ENCODE measurements at places on chromosomes 4 and X.

GRCh38 chrX:28981952-28982351, 394.7 kb downstream of the IL1RAPL1 start:
- no peak for DNase-seq

DNA sequence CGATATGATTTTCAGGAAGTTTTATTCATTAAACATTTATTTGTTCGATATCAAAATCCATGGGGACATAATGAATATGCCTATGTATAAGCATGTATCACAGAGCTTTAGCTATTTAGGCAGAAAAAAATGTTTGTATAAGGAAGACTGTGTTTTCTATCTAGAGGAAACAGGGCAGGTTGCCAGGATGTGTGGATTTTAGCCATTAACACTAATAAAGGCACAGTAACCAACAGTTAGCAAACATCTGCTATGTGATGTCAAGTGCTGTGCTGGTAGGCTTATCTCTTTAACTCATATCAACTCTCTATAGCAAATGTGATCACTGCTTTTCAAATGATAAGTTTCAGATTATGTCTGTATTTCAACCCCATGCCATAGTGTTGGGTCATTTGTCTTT, 708.9 kb upstream of the HS3ST1 start:
- DNase-seq = no peak

DNA sequence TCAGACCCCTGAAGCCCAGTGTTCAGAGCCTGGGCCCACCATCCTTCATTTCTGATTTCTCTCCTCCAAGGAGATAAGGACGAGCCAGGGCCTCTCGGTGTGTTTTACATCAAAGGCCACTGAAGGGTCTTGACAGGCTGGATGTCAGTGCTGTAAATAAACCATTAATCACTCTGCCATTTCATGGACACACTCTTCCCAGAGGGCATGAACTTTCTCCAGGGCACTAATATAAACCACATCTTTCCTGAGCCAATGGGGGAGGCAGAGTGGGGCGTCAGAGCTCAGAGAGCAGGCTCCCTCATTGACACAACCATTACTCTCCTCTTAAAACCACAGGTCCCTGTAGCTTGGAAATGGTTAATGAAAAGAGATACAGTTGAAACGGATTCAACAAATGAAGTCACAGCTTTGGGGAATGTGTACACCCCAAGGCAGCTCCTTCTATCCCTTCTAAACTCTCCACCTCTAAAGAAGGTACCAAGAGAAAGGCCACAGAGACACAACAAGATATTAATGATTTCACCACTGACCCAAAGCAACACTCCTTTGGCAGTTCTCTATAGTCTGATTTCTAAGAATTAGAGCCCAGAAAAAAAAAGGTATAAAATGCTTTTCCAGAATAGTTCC, 200.6 kb downstream of the CHIC2 start:
- DNase-seq = no peak

- no peak for DNase-seq
Observed at GRCh38 chr4:37438564-37439279, 194.2 kb downstream of the NWD2 start.

GRCh38 chrX:129934952-129935351, 29.0 kb downstream of the UTP14A start:
- DNase-seq = no peak

DNA sequence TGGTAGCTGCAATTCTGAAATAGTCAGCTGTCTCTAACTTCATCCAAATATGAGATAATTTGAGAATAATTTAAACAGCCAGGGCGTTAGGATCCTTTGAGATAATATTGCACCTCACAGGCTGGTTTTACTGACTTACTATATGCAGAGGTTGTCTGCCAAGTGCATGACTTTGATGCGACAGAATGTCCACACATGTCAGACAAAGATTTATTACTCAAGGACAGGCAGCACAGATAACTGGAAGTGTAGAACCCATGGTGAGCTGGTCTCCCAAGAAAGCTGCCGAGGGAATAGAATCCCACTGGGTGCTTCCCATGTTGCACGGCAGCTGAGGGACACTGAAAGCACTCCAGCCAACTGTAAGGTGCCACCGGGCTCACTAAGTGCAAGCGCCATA, 166.2 kb upstream of the GALNTL6 start:
- no peak for DNase-seq

DNA sequence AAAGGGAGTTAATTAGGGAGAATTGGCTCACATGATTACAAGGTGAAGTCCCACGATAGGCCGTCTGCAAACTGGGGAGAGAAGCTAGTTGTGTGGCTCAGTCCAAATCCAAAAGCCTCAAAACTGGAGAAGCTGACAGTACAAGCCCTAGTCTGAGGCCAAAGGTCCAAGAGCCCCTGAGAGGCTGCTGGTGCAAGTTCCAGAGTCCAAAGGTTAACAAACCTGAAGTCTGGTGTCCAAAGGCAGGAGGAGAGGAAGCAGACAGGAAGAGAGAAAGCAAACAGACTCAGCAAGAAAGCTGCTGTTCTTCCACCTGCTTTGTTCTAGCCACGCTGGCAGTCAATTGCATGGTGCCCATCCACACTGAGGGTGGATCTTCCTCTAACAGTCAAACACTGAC, 29.0 kb upstream of the SPACA5B start:
- no peak for DNase-seq

DNA sequence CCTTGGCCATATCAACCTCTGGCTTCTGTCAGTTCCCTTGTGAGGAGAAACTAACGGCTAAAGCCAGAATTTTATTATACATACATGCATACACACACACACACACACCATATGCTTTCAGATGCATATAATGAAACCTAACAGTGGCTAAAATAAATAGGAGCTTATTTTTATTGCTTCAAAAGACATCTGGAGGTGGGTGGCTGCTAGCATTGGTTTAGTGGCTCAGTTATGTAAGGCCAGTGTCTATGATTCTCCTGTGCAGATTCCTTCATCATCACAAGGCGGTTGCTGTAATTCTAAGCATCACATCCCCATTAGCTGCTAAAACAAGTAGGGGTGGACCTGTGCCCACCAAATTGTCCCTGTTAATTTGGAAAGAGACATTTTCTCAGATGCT, 110.8 kb downstream of the MAPK10 start:
- no peak for DNase-seq

- no peak for DNase-seq
Observed at GRCh38 chr4:40918330-40918729, 168.6 kb downstream of the NSUN7 start.

GRCh38 chrX:142978130-142978684, 47.5 kb upstream of the SPANXN4 start:
- no peak for DNase-seq

GRCh38 chr4:6470502-6471306, 1.7 kb downstream of the PPP2R2C start:
- no peak for DNase-seq

DNA sequence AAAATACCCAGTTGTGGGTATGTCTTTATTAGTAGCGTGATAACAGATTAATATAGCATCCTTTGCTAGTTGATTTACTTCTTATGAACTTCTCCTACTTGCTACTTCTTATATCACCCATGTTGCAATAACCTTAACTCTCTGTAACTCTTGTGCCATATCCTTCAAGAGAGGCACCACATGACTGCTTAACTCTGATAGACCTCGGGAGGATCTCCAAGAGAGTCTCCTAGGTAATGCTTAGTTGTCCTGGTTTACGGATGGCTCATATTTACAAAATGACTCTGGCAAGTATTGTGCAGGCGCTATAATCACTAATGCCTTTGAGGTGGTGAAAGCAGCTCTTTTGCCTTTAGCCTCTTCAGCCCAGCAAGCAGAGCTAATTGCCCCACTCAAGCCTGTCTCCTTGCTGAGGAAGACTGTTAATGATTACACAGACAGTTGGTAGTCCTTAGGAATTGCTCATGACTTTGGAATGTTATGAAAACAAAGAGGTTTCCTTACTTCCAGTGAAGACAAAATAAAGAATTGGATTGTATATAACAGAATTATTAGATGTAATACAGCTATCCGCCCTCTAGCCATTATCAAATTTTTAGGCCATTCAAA, 1305.8 kb downstream of the PCDH7 start:
- no peak for DNase-seq

DNA sequence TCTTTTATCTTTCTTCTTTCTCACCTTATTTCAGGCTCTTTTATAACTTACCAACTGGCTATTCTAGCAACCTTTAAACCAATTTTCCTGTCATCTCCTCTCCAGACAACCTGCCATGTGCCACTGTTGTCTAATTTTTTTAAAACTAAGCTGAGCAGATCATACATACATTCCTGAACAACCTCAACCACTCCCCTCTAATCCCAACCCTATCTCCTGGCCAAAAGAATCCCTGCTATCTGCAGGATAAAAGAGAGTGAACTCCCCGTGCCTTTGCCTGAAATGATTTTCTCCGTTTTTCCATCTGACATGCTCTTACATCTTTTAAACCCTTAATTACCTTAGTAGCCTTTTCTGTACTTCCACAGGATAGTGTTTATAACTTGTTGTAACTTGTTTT, 35.5 kb downstream of the DCUN1D4 start:
- DNase-seq = no peak

DNA sequence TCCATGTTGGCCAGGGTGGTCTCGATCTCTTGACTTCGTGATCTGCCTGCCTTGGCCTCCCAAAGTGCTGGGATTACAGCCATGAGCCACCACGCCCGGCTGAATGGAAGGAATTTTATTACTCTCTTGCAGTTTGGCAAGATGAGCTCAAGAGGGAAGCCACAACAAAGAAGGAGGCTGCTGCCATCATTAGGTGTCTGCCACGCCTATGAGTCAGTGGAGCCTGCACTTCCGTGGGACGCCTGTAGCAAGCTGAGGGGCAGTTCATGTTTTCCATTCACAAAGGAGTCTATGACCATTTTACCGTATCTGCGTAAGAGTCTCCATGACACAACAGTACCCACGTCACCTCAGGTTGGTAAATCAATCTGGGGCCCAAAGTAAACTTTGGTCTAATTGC, 51.2 kb upstream of the CHRNA9 start:
- peak; percentile 85 for DNase-seq

DNA sequence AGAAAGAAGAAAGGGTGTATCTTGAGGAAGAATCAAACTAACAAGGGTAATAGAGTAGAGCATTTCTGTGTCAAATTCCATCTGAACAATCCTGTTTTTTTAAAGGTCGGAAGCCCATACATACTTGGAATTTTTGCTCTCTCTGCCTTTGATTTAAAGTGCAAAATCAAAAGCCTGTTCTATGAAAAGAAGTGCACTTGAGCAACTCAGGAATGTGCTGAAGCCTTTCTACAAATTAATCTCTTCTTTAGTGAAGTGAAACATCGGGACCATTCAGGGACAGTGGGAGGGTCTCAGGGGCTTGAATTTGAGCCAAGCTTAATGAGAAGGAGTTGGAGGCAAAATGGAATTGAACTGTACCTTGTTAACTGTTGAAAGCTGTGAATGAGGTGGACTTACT, 1008.5 kb upstream of the LCORL start:
- no peak for DNase-seq

DNA sequence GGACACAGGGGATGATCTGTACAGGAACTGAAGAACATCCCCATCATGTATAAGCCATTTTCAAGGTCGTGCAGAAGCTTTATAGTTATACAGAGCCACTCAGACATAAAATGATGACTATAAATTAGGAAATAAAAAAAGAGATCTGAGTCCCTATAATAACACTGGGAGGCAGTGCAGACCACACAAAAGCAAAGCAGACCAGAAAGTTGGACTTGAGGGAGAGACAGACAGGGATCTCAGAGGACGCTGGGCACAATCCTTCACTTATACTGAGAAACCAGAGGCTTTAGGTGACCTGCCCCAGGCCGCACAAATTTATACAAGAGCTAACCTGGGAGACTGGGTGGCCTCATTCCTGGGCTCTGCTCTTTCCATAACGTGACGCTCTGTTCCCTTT, 70.5 kb downstream of the HADH start:
- DNase-seq = no peak

GRCh38 chr4:99863-100262, 24.4 kb upstream of the ZNF718 start:
- DNase-seq = no peak

GRCh38 chrX:111567542-111568255, 56.3 kb downstream of the SERTM2 start:
- no peak for DNase-seq

DNA sequence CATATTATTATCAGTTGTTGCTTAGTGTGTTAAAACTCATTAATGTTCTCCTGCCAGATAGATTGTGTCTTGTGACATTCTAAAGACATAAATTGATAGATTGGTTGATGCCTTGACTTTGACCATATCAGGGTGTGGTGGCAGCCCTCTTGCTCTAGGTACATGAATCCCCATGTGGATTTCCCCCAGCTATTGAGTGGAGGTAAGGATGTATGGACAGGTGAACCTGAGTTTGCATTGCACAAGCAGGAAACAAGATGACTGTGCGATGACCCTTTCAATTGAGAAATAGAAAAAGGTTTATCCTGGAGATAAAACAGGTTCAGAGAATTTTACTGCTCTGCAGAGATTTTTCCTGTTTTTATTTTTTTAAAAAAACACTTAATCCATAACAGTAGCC, 619.2 kb downstream of the SPRY1 start:
- DNase-seq = no peak

DNA sequence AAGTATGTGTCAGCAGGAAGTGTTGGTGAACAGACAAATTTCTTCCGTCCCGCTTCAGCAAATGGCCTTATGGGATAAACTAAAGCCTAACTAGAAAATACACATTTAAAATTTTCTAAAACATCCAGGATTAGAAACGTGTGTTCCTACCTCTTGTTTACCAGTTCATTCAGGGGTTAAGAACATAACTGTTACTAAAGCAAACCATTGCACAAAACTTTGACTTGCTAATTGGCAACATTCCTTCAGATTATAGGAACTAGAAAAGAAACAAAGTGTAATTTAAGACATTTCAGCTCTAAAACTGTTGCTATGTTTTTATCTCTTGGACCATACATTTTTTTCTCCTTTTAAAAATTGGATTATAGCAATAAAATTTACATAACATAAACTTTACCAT, 39.5 kb upstream of the CXCL13 start:
- no peak for DNase-seq

DNA sequence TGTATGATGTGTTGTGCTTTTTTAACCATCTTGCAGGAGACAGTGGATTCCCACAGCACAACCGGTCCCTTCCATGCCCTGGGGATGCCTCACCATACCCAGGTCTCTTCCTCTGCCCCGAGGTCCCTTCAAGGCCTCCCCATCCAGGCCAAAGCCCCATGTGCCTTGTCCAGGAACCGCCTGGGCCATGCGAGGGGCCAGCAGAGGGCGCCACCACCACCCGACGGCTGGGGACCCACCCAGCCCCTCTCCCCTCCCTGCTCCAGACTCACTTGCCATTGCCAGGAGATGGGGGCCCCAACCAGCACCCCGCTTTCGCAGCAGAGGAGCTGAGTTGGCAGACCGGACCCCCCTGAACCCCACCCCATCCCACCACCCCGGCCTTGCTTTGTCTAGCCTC, 485.5 kb downstream of the TRAM1L1 start:
- no peak for DNase-seq

All from CD4-positive, alpha-beta T cell treated with Interleukin-6 at 100 ng/mL for 8 hours (primary cell).